ENCODE measurements at places on chromosomes 5 and 9.

DNA sequence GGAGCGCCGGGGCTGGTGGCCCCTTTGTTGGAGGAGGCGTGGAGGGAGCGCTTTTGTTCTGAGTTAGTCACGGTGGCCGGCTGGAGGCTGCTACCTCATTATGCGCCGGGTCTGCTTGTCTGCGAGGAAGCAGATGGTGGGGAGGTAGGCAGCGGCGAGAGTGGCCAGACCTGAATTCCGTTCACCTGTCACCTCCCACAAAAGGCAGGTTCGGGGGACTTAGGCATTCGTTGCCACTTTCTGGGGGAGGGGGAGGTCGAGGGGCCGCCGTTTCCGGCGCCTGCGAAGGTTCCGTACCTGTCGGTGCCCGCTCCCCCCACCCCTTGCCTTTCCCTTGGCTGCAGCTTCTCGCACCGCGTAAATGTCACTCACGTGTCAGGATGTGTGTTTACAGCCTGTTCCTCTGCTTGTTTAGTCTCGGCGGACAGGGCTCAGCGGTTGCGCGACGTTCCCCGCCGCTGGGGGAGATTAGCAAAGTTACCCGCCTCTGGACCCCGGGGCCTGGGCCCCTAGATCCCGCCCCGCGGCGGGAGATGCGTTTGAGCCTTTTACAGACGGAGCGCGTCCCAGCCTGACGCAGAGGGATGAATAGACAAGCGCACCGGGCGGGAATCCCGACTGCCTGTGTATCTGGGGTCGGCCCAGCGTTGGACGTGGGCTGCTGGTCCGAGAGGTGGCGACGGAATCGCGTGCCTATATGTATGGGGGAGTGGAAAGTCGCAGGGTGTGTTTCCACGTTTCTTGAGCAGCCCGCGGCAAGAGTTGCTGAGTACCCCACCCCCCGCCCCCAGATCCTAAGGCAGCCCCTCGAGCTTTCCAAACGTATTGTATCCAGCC lies 2.7 kb upstream of the LHX2 start:
- DNase-seq, result no peak

GRCh38 chr5:17241635-17242034 lies 24.2 kb downstream of the BASP1 start:
- DNase-seq, result no peak

DNA sequence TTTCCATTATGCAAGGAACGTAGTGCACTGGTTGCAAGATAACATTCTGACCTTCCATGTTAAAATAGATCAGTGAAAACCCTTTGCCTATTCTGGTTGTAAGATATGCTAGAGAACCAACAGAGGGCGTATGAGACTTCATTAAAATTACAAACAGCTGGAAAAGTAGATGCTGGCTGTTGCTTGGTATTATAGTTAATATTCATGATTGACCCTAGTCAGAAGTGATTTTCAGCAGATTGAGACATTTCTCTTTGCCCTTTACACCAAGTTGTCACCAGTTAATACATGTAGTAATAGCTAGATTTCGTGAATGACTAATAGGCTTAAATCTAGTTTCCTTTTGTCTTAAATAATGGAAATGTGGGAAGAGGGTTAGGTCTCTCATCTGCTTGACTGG lies 13.8 kb upstream of the FGF18 start:
- DNase-seq, result no peak

GRCh38 chr9:107292821-107293542 lies 9.9 kb downstream of the RAD23B start:
- DNase-seq, result no peak

GRCh38 chr5:54581831-54582548 lies 64.4 kb downstream of the SNX18 start:
- DNase-seq, result no peak

- DNase-seq, result no peak
Observed at GRCh38 chr9:26159575-26160392, 481.5 kb upstream of the TUSC1 start.

DNA sequence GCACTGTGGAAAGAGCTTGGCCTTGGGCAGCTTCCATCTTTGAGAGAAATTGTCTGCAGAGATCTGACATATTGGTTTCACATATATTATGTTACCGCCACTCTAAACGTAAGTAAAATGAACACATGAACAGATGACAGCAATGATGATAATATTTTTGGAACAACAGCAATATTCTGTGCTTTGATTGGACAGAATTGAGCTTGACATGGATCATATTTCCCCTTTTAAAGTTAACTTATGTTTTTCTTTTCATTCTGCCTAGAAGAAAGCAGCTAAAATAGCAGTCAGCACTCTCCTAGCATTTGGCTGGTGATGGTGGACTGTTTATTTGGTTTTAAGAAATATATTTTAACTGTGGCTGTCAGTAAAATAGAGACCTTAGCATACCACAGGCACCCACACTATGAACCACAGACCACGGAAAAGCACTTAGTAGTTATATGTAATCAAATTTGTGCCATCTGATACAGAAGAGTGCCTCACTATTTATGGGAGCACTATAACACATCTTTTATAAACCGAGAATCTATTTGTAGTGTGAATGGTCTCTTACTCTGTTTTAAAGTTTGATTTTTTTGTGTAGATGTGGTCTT lies 1.8 kb upstream of the CFAP95 start:
- DNase-seq, result no peak

- no peak for DNase-seq
Observed at GRCh38 chr9:126043681-126044080, 282.9 kb upstream of the MVB12B start.

- DNase-seq, result no peak
Observed at GRCh38 chr5:68762201-68762600, 331.6 kb upstream of the SLC30A5 start.

DNA sequence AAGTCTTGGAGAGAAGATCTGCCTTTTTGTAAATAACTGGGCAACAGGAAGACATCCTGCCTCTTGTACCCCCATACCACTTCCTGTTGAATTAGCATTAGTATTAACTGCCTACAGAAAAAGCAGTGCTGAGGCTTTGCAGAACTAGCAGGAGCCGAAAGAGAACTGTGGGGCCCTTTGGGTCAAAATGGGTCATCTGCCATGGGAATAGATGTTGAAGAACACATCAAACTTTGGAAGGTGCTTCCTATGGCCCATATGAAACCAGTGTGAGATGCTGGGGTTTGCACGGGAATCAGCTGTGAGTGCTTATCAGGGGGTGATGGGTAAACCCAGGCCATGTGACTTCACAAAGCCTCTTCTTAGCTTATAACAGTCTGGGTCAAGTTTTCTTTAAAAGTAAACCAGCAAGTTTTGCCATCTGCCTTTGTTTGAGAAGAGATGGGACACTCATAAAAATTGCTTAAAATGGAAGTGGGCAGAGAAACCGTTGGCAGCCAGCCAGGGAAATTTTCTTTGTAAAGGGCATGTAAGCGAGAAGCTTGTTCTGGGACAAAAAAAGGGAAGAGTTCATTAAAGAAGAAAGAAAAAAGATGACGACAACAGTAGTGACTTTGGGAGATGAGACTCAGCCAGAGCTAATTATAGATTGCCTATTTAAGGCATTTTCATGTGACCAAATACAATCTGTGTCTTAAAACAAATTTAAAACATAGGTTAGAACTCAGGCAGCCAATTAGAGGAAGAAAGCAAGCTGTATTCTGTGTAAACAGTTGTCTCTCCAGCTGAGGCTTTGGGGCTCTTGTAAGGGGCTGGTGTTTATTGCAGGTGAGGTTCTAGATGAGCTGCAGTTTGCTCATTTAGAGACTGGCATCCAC lies 4.4 kb downstream of the SLC25A25 start:
- peak; percentile 71 for DNase-seq

GRCh38 chr9:134642385-134643181 lies 980 bp downstream of the COL5A1 start:
- DNase-seq, result no peak

GRCh38 chr9:97980918-97981845 lies 2.0 kb upstream of the ANP32B start:
- DNase-seq, result no peak

DNA sequence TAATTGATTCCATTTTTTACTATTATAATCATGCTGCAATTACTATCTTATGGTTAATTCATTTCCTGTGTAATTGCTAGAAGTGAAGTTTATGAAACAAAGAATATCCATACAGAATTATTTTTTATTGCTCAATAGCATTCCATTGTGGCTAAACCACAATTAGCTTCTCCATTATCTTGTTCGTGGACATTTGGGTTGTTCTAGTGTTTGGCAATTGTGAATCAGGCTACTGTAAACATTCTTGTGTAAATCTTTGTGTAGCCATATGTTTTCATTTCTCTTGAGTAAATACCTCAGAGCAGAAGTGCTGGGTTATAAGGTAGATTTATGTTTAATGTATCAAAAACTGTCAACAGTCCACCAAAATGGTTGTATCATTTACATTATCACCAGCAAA lies 341.1 kb downstream of the MAT2B start:
- DNase-seq, result no peak

- DNase-seq, result no peak
Observed at GRCh38 chr5:154287136-154287535, 96.6 kb downstream of the GALNT10 start.

DNA sequence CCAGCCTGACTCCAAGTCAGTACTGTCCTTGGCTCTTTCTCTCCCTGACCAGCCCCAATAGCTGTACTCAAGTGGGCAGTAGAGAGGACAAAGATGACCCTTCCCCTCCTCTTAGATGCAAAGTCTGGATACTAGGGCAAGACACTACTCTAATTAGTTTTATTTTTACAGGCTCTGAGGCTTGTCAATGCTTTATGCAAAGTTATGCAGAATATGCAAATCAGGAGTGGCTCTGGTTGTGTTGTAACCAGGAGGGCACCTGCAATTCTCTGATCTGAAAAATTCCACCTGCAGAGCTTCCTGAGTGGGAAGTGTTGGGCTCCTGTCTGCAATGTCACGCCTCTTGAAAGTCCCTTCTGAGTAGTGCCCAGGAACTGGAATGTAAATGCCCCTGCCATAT lies 201.5 kb downstream of the RGS3 start:
- DNase-seq, result no peak

DNA sequence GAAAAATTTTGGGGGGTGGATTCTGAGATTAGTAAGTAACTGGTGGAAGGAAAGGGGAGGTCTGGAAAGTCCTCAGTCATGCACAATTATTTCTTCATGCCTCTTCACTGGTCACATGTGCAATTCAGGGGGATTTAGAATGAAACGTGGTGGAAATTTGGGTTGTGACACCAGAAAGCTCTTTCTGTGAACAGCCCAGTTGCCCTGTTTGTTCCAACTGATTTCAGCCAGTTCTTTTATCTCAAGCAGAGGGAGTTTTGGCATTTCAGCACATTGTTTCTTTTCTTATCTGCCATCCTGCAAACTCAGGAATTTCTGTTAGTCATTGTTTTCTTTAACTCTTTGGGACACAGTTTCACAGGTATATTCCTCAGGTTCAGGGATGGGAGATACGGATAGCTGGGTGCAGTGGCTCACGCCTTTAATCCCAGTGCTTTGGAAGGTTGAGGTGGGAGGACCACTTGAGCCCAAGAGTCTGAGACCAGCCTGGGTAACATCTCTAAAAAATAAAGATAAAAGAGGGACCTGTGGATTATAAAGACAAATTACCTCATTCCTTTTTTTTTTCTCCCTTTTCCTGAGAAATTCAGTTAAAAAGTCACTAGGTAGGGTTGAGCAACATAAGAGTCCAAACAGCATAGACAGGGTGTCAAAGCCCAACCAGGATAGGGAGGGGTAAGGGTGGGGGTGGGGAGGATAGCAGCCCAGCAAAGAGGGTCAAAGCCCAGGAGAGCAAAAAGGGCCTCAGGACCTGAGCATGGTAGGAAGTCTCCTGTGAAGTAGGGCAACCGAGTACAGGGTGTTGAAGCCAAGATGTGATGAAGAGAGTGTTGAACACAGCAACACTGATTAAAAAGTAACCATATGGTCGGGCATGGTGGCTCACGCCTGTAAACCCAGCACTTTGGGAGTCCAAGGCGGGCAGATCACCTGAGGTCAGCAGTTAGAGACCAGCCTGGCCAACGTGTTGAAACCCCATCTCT lies 5.4 kb upstream of the B4GALT1 start:
- no peak for DNase-seq

- no peak for DNase-seq
Observed at GRCh38 chr5:132528866-132529634, 14.3 kb downstream of the IL5 start.

DNA sequence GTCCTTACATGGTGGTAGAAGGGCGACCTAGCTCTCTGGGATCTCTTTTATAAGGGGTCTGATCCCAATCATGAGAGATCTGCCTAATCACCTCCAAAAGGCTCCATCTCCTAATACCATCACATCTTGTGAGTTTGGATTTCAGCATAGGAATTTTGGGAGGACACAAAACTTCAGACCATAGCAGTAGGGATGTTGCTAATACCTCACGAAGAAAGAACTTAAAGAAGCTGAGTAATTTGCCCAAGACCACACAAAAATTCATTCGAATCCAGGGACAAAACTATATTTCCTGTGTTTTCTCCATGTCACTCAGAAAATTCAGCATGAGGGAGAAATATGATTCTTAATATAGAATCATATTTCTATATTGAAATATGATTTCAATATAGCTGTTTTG lies 32.7 kb downstream of the MTAP start:
- DNase-seq, result no peak

DNA sequence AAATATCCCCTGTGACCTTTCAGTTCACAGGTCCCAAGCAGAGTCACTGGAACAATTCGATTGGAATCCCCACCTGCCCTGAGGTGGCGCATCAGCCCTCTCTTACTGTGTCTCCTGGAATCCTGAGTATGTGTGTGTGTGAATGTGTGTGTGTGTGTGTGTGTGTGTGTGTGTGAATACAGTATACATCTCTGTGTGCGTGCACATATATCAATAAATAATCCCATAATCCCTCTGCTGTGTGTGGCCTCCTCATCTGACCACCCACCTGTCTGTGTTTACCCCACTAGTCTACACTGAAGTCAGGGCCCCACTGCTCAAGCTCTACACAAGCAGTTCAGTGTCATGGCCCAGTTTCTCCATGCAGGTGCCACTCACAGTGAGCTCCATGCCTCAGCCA lies 187.4 kb downstream of the ERCC6L2 start:
- no peak for DNase-seq

GRCh38 chr5:40798012-40798800 lies at the start of gene PRKAA1:
TSS of gene PRKAA1 (minus strand) at chr5:40798374. CDS start at chr5:40798189, 185 bp downstream.
- peak; percentile 97 for DNase-seq

DNA sequence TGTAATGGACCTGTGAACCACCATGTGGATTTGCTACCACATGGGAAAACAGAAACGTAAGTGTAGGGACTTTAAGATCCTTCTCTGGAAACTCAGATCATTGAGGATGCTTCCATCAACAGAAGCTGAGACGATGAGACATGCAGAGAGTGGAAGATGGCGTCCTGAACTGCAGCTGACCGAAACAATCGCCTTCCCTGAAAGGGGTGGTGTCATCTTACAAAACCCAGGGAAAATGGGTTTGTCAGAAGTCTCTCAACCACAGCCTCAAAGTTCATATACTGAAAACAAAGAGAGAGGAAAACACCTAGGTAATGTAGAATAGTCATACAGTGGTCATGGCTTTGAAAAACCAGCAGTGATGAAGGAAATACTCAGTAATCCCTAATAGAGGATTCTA lies 6.6 kb upstream of the PTPN3 start:
- DNase-seq, result no peak

DNA sequence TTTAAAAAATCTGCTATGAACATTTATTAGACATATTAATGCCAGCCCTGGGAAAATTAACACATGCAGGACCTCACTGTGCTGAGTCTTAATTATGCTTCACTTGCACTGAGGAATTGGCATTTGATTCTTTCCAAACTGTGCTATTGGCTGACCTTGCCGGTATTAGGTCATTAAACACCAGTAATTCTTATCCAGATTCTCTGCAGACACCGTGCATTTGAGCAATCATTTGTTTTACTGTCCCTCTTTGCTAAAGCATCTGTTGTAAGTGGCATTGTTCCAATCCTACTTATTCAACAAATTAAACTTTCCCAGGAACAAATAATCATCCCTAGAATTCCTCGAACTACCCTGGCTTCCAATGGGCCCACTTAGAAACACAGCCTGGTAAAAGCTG lies 145.0 kb downstream of the SLC12A2 start:
- no peak for DNase-seq
